ENCODE measurements at places on chromosomes 16 and 17.

GRCh38 chr16:77758046-77758445 is 30.3 kb upstream of the VAT1L start:
- no peak for DNase-seq

DNA sequence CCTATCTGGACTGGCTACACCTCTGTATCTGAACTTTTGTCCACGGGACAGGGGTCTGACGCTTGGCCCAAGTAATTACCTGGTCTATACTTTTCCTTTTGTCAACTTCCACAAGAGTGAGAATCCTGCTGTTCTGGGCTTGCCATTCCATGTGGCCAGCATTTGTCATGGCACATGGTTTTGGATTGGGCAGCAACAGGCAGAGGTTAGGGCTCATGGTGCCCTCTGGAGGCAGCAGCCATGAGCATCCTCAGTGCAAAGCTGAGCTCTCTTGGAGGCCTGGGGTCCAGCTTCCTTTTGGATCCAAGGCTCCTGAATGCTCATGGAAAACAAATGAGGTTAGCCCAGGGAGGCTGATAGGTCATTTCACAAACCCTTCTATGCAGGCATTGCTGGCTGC is 7.5 kb upstream of the EDC4 start:
- DNase-seq: no peak

DNA sequence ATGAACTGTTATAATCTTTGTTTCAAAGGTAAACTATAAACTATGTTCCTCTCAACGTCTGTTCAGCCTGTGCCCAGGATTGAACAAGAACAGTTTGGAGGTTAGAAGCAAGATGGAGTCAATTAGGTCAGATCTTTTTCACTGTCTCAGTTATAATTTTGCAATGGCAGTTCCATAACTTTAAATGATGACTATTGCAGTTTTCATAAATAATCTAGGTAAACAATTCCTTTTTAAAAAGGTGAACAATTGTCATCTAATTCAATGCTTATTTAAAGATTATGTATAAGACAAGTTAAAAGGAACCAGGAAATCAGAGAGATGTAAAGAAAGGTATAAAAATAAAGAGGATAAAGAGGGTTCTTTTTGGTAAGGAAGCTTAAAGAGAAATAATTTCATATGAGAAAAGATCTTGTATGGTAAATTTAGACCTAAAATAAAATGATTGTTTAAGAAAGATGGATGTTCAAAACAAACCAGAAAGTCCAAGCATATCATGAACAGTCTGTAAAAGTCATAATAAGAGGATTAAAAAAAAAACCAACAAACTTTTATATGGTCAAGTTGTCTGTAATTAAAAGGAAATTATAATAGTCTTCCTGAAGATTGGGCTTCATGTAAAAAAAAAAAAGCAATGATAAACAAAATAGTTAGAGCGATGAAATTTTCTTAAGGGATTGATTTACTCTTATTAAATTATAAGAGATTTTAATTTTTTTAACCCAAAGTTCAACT is 6.1 kb downstream of the KRTAP4-9 start:
- no peak for DNase-seq

GRCh38 chr17:17856386-17856785 is 19.6 kb upstream of the SREBF1 start:
- DNase-seq: no peak

GRCh38 chr17:41403404-41404023 is 6.1 kb upstream of the KRT31 start:
- DNase-seq: no peak

GRCh38 chr16:20026361-20027072 is 47.2 kb downstream of the GPR139 start:
- DNase-seq: no peak

GRCh38 chr17:79986411-79987186 is 49.1 kb downstream of the TBC1D16 start:
- DNase-seq: no peak

DNA sequence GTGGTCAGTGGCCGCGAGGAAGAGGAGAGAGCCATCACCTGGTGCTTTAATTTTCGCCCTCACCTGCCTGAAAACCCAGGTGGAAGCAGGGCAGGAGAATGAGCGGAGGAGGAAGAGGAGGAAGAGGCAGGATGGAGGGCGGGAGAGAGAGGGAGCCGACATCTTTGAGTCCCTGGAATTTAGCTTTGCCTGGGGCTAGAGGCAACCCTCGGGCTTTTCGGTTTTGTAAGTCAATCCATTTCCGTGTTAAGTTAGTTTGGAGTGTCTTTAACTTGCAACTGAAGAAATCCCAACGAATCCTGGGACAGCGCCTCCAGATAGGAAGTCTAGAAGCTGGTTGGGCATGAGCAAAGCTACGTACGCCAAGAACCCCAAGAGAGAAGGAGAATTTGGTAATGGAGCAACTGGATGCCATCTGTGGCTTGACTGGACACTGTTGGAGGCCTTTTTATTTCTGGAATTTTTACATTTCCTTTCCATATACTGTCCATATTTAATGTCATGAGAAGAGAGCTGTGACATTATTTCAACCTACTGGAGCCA is 36.9 kb upstream of the ATP2A3 start:
- DNase-seq: no peak

- DNase-seq: no peak
Measured at GRCh38 chr17:68359791-68360535, 68.7 kb downstream of the ARSG start.

- no peak for DNase-seq
Measured at GRCh38 chr17:16052486-16052885, 52.9 kb downstream of the TTC19 start.

DNA sequence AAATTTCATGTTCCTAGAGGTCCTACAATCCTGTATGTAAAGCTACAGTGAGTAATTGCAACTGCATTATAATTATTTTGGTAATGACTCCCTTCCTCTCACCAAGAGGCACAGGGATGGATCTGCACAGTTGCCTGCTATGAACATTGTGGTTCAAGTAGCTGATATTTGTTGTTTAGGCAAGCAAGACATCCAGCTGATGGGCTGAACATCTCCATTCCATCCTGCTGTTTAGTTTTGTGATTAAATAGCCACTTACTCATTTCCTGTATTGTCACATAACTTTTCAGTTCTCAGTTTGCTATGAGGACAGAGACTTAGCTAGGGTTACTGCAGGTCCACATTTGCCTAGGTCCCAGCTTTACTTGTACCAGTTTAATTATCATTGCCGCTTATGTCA is 181.2 kb upstream of the TBX2 start:
- DNase-seq: no peak

Measured in Right ventricle myocardium superior (tissue), 1 donor.